Hindlimb muscle (tissue), 1 donor: ENCODE measurements at places on chromosomes 5 and 9.
A peak's percentile ranks its signal among the peaks of the same experiment; 100 is the strongest.

- no peak for DNase-seq
Measured at GRCh38 chr5:132220491-132220890, 7.2 kb downstream of the P4HA2 start.

- no peak for DNase-seq
Measured at GRCh38 chr5:39194466-39195136, 24.8 kb downstream of the FYB1 start.

DNA sequence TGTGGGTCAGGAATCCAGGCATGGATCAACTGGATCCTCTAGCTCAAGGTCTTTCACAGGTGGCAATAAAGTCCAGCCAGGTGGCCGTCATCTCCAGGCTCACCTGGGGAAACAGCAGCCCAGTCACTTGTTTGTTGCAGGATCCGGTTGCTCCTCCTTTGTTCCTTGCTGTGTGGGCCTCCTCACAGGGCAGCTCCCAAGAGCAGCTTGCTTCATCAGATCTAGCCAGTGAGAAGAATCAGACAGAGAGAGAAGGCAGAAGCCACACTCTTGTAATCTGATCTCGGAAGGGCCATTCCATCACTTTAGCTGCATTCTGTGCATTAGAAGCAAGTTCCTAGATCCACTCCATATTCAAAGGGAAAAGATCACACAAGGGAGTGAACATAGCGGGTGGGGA, 3.2 kb upstream of the HSD17B3 start:
- no peak for DNase-seq

GRCh38 chr5:32042551-32042961, 131.6 kb downstream of the GOLPH3 start:
- DNase-seq: no peak

DNA sequence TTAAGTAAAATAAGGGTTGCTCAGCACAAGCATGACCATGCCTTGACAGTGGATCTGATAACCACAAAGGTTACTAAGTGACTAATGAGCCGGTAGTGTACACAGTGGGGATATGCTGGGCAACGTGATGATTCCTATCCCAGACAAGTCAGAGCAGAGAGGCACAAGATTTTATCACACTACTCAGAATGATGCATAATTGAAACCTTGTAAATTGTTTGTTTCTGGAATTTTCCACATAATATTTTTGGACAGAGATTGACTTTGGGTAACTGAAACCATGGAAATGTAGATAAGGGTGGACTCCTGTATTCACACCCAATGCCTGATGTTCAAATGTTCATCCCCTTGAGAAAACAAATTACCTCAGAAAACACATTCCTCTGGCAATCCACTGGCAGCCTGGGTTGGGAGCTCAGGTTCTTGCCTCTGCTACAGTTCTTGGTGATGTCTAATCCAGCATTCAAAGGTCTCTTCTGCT, 16.2 kb upstream of the ERAP1 start:
- DNase-seq: no peak

GRCh38 chr9:2622461-2623287, 1.1 kb downstream of the VLDLR start:
- peak; percentile 36 for DNase-seq

DNA sequence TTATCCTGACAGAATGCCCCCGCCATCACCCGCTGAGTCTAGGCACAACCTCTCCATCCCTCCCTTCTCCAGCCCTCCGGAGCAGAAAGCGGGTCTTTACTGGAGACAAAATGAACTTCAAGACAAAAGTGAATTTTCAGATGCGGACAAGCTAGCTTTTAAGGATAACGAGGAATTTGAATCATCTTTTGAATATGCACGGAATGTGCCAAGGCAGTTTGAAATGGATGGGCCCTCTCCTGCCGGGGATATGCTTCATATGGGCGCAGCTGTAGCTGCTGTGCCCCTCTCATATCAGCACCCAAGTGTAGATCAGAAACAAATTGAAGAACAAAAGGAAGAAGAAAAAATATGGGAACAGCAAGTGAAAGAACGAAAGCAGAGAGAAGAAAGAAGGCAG, 37.5 kb downstream of the CPLANE1 start:
- DNase-seq: no peak

DNA sequence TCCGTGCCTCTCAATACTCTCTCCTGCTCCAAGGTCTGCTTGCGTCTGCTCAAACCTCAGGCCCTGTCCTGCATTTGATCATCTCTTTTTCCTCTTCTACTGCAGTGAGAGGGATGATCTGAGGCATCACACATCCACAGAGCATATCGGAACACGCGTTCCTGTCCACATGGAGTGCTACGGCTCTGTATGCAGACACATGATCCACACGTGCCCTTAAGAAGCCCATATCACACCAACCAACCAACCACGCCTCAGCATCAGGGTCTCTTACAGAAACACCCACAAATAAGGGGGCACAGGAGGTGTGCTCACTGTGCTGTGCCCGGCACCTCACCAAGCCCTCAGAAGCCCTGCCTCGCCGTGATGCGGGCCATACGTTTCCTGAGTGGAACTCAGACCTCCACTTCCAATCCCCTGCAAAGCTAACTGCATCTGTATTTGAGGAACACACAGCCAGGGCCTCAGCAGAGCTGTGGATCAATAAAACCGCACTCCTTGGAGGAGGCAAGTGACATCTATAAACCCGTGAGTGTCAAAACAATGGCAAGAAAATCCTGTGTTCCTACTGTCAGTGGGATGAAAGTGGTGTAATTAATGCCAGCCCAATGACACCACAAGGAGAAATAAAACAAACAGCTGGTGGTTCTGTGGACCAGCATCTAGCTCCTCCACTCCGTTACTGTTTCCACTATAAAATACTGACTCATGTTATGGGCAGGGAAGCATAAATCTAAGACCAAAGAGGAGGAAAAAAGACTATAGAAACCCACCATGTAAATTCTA, 40.4 kb downstream of the AK8 start:
- DNase-seq: no peak

GRCh38 chr9:91845879-91846278, 104.1 kb downstream of the ROR2 start:
- no peak for DNase-seq
